NCI-H345 (cell line): ENCODE measurements at places on chromosomes 16 and 17.

GRCh38 chr16:75251280-75252048 is at the start of gene BCAR1:
Gene BCAR1 (minus strand): TSS chr16:75251624. CDS start chr16:75251482, 142 bp downstream.
- DNase-seq, result peak; percentile 75

- DNase-seq, result no peak
Measured at GRCh38 chr16:26992666-26993349, 73.9 kb upstream of the C16orf82 start.

- DNase-seq, result no peak
Measured at GRCh38 chr17:10139577-10139976, 58.8 kb downstream of the GAS7 start.

- DNase-seq, result no peak
Measured at GRCh38 chr17:58515286-58515685, 848 bp upstream of the MTMR4 start.

DNA sequence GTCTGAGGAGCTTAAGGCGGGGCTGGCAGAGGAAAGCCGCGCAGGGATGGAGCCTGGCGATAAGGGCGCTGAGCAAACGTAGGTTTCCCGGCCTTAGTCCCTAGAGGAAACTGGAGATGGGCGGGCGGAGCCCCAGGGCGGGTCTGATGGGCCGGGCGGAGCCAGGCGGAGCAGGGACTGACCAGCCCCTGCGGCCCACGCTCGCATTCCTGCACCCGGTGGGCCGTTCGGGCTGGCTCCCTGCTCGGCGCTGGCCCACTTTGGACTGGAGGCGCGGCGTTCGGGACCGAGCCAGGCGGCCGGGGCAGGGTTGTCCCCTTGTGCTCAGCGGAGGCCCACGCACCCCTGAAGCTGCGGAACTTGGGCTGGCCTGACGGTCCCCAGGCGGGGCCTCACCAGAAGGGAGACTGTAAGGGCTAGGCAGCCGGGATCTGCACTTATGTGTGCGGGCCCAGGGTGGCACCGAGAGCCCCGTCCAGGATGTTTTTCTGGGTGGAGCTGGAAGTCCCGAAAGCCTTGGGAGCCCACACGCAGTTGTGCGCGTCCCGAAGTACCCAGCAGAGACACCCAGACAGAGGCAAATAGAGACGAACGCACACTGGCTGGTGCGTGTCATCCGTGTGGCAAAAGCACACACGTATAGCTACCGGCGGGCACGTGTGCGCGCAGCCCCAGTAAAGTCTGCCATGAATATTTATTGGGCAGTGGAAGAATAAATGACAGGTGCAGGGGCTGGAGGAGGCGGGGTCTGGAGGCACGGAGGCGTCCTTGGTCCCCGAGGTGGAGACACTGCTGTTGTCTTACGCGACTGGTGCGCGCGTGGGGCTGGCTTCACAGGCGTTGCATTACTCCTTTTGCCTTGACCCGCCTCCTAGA is 1.4 kb downstream of the PYDC1 start:
- peak; percentile 26 for DNase-seq

GRCh38 chr17:40555296-40556190 is 9.7 kb downstream of the CCR7 start:
- no peak for DNase-seq

- DNase-seq, result peak; percentile 43
Measured at GRCh38 chr16:77937473-77938149, 84.7 kb upstream of the CLEC3A start.

GRCh38 chr17:73261952-73262675 is 434 bp upstream of the CPSF4L start:
- peak; percentile 40 for DNase-seq

GRCh38 chr16:19001788-19002187 is 18.1 kb downstream of the TMC7 start:
- DNase-seq, result no peak

- DNase-seq, result no peak
Measured at GRCh38 chr16:48596326-48596725, 13.7 kb downstream of the N4BP1 start.

DNA sequence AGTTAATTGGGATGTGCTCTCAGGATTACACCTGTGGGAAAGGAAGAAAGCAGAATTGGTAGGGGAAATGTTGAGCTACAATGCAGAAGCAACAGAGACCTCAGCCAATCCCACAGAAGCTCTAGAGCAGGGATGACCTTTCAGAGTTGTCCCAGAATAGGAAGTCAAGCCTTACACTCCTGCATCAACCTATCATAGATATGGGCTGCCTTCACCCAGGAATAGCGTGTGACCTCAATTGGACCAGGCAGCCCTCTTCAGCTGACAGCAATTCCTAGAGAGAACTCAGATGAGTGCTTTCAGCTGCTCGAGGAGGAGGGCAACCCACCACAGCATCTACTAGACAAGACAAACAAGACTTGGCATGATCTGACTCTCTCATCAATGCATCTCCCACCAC is 189.7 kb downstream of the TMEM132E start:
- DNase-seq, result no peak

GRCh38 chr16:47577029-47577428 is 115.9 kb downstream of the PHKB start:
- DNase-seq, result no peak

- no peak for DNase-seq
Measured at GRCh38 chr16:9055661-9056060, 35.8 kb upstream of the HAPSTR1 start.

DNA sequence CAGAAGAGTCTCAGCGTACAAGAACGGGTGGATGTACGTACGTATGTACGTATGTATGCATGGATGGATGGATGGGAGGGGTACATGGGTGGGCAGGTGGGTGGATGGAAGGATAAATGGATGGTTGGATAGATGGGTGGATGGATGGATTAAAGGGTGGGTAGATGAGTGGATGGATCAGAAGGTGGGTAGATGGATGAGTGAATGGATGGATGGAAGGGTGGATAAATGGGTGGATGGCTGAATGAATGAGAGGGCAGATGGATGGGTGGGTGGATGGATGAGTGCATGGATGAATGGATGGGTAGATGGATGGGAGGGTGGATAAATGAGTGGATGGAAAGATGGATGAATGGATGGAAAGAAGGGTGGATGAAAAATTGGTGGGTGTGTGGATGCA is 45.6 kb downstream of the ENGASE start:
- DNase-seq, result no peak

GRCh38 chr16:87723226-87723623 is 42.6 kb downstream of the KLHDC4 start:
- peak; percentile 93 for DNase-seq

- DNase-seq, result no peak
Measured at GRCh38 chr17:77610972-77611521, 347.5 kb upstream of the TNRC6C start.

GRCh38 chr17:72053036-72053435 is 67.8 kb upstream of the SOX9 start:
- DNase-seq, result no peak

GRCh38 chr17:56314026-56314425 is 160.8 kb downstream of the ANKFN1 start:
- no peak for DNase-seq
